ENCODE measurements at places on chromosomes 1 and 21. TPM values are rescaled to one million over a fixed set of nuclear protein-coding genes. Genes with fewer than 3 reads are reported as not detected.

The RASAL2 gene
- 6.9 TPM for polyA plus RNA-seq

The PTAFR gene
- polyA plus RNA-seq = 0.06 TPM

The CATSPERE gene
- 0.54 TPM for polyA plus RNA-seq

The USP25 gene
- polyA plus RNA-seq = 4.6 TPM

The CCDC24 gene
- polyA plus RNA-seq = 11.8 TPM

DNA sequence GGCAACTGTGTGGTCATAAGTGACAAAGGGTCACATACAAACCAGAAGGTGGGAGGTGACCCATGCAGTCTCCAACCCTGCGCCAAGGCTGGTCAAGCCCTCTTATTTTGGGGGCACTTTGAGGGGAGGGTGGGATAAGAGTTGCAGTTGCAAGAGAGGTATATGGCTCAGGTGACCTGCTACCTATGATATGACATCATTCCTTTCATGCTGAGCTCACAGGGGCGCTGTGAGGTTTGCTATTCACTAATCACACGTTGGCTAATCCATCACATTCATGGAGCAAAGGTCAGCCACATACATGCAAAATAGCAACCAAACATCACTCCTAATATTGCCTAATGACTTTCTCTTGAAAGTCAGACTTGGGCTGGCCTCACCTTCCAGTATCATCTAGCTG is 72.0 kb upstream of the PAXBP1 start:
- DNase-seq = no peak

- DNase-seq = no peak
Observed at GRCh38 chr21:37742115-37742514, 174.1 kb downstream of the KCNJ6 start.

DNA sequence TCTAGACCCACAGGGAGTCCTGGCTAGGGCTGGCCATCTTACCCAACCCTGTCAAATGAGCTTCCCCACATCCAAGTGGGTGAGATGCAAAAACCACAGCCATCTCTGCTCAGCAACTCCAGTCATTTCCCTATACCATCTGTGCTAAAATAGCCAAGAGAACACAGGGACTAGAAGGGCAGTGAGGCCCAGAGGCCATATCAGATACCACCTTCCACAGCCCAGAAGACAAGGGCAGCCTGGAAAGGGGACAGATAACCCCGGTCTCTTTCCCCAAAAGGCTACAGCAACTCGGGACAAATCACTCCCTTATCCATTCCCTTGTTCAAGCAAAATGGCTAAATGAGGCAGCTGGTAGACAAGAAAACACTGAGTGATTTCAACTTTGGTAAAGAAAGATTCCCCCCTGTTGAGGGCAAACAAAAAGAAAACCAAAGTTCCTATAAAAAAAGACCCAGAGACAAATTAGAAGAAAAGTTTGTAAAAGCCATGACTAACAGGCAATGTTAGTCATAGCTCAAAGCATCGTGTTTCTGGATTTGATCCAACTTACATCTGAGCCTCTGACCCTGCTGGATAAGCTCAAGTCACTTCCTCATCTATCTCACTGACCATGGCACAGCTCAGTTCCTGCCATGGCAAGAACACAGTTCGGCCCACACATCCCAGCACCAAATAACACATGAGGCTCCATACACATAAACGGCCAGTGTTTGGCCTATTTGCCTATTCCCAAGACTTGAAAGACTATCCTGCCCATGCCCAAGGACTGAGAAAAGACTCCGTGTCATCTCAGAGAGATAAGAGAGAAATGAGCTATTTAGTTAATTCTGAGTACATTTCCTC is 3.1 kb downstream of the LAMB3 start:
- DNase-seq = no peak

DNA sequence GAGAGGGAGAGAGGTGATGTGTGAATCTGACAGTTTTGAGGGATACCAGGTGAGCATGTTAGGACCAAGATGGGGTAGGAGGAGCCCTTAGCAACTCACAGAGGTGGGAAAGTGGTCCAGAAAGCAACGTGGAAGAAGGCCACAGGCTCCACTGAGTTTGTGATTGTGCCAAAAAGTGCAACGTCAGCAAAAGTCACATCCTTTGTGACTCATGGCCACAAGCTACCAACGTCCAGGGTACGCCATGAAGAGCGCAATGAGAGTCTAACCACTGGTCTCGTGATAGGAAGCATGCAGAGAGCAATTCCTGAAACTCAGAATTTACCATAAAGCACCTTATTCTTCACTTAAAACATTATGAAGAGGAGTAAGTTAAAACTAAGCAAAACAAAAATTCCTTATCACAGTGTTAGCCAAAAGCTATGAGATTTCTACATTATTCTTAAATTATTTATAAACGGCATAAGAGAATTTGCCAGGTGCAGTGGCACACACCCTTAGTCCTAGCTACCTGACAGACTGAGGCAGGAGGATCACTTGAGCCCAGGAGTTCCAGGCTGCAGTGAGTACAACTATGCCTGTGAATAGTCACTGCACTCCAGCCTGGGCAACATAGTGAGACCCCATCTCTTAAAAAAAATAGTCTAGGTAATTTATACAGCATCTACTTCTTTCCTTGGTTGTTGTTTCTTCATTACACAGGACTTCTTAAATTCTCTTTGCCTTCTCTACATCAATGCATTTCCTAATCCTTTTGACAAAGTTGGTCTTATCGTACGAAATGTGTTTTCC is 55.2 kb downstream of the COLGALT2 start:
- DNase-seq = no peak

GRCh38 chr1:202852163-202852904 is 36.6 kb downstream of the RABIF start:
- DNase-seq = peak; percentile 67

DNA sequence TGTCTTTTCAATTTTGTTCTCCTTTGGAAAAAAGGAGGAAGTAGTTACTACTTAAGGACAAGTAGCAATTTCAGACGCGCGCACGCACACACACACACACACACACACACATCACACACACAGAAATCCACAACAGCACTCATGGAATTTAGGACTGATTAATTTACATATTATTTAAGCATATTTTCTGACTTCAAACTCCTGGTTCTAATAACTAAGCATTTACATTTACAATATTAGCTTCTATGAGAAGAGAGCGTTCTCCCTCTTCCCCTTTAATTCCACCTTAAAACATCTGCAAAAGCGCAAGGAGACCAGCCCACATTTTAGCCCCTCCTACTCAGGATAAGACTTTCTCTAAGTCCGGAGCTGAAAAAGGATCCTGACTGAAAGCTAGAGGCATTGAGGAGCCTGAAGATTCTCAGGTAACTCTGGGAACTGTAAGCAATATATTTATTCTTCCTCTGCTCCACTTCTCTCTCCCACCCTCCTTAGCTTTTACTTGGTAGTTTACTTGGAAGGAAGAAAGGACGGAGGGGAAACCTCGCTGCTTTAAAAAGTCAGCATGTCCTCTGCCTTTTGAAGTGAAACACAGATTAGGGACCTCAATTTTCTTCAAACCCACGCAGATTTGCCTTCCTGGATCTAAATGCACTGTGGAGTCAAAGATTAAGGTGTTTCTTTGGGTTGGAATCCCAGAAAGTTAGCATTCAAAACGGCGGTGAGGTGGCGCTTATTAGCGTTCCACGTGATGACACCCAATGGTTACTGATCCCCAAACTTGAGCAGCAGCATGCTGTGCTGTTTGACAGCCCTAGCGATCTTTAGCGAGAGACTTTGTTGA is at the start of gene PLA2G4A:
Gene PLA2G4A (plus strand): TSS at position 339 of the 844 bp plus-strand sequence. CDS start 25,406 bp downstream, outside the sequence.
- no peak for DNase-seq

GRCh38 chr1:47577303-47578025 is 139.6 kb downstream of the FOXD2 start:
- DNase-seq = no peak

DNA sequence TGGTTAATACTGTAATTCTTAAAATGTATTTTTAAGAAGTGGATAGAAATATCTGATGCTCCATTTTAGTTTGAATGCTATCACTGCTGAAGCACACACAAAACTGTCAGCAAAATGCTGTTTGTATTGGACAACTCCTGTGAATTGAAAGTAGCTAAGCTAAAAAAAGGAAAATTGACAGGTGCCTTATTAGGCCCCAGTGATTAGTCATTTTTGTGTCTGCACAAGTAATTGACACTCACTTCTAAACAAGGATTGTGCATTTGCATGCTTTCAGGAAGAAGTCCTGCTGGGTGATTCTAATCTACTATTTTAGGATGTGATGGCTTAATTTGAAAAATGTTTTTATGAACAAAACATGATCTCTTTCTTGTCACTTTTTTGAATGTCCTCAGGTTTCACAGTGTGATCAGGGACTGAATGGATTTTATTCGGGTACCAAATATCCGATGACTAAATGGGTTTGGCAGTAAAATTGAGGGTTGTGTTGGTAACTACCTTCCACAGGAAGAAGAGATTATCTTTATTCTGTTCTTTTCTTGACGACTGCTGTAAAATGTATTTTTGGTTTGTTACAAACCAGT is 13.0 kb upstream of the MAP3K7CL start:
- no peak for DNase-seq

DNA sequence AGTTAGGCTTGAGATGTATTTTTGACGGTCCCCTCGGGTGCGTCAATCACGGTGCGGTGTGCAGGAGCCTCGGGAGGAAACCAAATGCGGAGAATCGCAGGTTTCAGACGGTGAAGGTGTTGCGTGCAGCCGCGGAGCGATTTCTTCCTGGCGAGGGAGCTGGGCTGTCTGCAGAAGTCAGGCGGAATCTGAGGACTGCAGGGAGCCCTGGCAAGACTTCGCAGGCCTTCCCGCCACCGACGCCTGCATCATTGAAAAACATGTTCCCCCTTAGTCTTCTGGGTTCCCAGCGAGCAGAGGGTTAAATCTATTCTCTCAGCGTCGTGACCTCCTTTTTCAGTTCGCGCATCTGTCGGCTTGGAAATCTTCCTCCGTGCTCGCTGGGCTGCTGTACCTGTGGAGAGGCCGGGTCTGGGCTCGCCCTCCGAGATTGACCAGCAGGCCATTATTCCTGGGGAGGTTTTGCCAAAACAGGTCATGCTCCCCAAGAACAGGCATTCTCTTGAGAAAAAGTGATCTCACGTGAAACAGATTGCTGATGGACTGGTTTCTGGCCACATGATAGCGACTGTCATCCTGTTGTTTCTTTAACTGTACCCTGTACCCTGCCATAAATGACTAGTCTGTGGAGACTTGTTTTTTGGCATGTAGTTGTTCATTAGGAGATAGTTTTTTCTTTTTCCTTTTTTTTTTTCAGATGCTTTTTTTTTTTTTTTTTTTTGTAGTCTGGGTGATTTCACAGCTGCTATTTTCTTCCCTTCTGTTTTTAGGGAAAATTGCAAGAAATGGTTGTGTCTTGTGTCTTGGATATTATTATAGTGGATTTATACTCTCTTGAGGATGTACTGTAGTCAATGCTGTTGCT is 894 bp downstream of the EPB41 start:
- peak; percentile 44 for DNase-seq

DNA sequence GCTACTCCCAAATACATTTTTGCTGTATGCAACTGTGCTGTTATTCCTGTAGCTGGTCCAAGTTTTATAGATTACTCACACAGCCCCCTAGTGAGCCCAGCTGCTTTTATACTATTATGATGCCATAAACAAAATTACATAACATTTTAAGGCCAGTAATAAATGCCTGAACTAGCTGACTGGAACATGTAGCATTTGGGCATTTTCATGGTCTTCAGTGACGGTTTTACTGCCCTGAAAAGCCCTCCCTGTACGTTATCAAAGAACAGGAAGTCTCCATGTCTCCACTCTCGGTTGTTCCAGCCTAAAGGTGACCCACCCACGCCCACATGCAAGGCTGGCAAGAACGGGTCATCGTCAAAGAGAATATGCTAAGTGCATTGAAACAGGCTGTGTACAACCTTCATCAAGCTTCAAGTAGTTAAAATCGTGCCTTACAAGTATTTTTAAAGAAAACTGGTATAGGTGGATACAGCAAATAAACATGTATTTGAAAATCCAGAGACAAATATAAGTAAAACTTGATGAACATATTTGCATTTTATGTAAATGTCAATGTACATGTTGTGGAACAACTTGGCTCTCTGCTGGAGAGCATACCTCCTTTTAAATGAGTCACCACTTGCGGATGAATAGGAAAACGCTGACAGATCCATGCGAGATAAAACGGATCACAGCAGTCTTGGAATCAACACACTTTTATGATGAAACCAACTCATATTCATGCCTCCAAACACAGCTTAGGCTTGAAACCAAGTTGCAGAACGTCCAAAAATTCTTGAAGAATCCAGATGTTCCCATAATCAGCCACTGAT is 520.5 kb downstream of the SMYD3 start:
- no peak for DNase-seq

- no peak for DNase-seq
Observed at GRCh38 chr1:154186852-154187501, 4.9 kb downstream of the TPM3 start.

- no peak for DNase-seq
Observed at GRCh38 chr1:209626346-209627026, 25.7 kb downstream of the LAMB3 start.

DNA sequence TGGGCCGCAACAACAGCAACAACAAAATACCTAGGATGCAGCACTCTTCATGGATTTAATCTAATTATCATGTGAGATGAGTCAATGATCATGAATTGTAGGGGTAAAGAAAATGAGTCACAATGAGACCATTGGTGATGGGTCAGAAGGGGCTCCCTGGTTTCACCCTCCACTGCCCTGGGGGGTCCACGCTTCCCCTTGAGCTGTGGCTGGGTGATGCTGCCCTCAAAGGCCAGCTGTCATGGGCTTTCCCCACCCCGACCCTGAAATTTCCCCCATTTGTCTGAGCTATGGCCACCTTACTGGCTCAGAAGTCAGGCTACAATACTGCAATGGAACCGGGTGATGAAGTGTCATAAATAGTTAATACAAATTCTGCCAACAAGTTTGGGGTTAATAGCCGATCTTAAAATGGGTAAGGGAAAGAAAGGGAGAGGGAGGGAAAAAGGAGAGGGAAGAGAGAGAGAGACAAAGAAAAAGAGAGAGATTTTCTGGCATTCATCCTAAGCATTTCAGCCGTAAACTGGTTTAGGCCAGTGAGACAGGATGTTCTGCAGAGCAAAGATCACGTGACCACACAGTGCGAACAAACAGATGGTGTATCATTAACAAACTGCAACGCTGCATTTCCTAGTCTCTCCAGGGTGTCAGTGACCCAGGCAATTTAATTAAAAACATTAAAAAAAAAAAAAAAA is 143.4 kb upstream of the ERRFI1 start:
- DNase-seq = peak; percentile 67

All from SK-N-SH (cell line).